D721Med (cell line): ENCODE measurements at places on chromosomes 11 and 22.

- no peak for DNase-seq
Observed at GRCh38 chr11:84408946-84409411, 1122.8 kb upstream of the CCDC90B start.

- no peak for DNase-seq
Observed at GRCh38 chr11:104390651-104391050, 226.7 kb upstream of the PDGFD start.

GRCh38 chr11:43573873-43574272 lies 106.7 kb upstream of the HSD17B12 start:
- no peak for DNase-seq

DNA sequence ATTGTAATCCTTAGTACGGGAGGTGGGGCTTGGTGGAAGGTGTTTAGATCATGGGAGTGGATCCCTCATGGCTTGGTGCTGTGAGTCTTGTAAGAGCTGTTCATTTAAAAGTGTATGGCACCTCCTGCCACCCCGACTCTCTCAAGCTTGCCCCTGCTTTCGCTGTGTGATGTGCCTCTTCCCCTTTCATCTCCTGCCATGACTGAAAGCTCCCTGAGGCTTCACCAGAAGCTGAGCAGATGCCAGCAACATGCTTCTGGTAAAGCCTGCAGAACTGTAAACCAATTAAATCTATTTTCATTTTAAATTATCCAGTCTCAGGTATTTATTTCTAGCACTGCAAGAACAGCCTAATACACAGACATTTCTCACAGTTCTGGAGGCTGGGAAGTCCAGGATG lies 40.8 kb downstream of the GAB2 start:
- DNase-seq = no peak

GRCh38 chr11:15871904-15872626 lies 484.3 kb downstream of the SOX6 start:
- DNase-seq = no peak

GRCh38 chr11:1009371-1009770 lies 27.1 kb downstream of the MUC6 start:
- DNase-seq = no peak

DNA sequence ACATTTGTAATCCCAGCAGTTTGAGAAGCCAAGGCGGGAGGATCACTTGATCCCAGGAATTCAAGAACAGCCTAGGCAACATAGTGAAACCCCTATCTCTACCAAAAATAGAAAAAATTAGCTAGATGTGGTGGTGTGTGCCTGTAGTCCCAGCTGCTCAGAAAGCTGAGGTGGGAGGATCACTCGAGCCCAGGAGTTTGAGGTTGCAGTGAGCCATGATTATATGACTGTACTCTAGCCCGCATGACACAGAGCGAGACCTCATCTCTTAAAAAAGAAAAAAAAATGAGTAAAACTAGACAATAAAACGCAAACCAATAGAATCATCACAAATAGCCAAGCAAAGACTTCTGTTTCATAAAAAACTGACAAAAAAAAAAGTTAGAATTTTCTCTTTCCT lies 21.8 kb downstream of the NUCB2 start:
- no peak for DNase-seq

GRCh38 chr22:36244522-36245391 lies 5.4 kb upstream of the APOL2 start:
- DNase-seq = no peak

DNA sequence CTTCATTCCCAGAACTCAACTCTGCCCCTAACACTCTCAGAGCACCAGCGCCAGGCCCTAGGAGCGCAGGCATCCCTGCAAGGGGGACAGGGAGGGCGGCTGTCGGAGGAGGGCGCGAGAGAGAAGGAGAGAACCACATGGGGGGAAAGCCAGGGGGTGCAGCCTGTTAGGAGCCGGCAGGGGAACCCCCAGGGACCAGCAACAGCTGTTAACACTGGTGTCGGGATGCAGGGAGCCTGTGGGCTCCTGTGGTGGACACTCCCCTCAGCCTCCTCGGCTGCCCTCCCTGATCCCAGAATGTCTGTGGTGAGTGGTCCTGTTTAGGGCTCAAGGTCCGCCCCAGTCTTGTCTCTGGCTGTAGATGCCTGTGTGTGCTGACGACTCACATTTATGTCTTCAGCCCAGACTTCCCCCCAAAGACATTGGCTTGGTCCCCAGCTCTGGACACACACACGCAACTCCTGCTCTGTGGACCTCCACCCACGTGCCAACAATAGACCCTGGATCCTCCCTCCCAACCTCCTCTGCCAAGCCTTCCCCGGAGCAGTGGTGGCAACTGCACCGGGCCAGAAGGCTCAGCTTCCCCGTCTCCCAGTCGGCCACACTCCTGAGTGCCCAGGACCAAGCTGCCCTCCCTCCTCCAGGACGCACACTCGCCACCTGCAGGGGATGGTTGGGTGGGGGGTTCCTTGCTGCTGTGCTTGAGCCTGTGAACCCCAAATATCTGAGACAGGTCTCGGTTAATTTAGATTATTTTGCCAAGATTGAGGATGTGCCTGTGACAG lies 817 bp upstream of the IFITM5 start:
- DNase-seq = no peak

DNA sequence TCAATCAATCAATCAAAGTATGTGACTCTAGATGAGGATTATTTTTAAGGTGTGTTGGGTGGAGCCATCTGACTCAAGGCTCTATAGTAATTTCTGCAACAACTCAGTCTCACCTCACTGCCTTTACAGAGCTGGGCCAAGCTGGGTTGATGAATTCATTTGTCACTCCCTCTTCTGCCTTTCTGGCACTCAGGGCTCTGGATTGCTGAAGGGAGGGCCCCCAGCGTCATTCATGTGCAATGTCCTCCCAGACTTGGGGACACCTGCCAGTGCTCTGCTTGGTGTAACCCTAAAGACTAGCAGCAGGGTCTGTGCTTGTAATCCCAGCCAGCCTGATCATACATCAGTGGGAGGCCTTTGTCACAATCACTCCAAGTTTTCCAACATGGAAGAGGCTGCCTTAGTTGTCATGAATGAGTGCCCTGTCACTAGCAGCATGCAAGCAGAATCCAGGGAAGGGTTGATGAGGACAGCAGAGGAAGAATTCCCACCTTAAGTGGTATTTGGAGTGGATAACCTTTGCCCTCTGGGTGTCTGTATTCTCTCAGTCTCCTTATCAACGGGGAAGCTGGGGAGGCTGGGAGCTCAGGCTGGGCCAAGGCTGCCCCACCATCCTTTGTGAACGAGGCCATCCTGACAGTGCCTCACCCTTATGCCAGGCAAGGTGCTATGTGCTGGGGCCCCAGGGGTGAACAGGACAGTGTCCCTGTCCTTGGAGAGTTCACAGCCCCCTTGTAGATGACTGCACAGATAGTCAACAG lies 2.0 kb upstream of the TP53I11 start:
- DNase-seq = no peak

- no peak for DNase-seq
Observed at GRCh38 chr11:12289667-12290476, 87.5 kb upstream of the PARVA start.

DNA sequence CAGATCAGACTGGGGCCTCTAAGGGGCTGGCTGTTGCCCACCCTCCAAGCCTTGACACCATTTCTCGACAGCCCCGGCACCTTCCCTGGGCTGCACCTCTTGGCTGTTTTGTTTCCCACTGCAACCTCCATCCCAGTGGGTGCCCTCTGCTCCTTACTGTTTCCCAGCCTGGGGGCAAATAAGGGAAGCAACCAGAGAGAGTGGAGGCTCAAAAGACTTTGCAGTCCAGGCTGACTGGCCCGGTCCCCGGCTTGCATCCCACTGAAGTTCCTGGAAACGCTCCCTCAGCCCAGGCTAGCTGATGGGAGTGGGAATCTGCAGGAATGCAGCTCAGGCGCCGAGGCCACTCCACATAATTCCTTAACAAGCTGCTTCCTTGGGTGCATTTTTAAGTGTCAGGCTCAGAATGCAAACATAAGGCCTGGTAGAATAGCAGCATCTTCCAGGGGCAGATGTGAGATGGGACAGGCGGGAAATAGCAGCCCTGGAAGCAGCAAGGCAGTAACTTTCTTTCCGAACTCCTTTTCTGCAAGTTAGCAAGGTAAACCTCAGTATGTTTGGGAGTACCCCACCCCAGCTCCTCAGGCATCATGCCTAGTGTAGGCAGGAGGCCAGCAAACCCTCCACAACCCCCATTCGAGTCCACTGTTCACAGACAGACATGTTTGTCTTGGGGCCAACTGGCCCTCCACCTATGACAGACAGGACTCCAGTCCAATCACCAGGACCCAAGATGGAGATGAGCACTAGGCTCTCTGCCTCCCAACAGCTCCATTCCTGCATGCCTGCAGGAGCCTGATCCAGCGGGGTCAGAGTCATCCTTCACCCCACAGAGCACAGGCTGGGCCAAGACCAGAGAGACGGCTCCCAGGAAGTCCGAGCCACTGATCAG lies 39.3 kb downstream of the RPL27A start:
- DNase-seq = no peak

GRCh38 chr22:27566602-27567001 lies 235.0 kb downstream of the MN1 start:
- DNase-seq = no peak

DNA sequence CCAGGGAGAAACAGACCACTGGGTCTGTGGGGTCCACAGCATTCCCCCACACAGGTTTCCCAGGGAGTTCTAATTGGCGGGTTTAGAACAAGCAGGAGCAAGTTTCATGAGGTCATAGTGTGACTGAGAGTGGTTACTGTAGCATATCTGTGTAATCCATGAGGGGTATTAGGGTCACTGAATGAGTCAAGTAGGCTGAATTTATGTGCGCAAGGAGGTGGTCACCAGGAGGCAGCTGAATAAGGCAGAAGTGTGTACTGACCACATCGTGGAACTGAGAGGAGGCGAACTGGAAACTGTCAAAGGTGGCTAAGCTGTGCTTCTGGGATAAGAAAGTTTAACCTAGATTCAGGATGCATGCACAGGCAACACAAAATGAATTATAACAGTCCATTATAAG lies 876.0 kb downstream of the METTL15 start:
- DNase-seq = no peak
